Activated T-cell treated with anti-CD3 and anti-CD28 coated beads, Interleukin-2, amount 50 U/mL, for 48 hours (primary cell): ENCODE measurements at places on chromosomes 5 and 9.

GRCh38 chr9:18881758-18882157, 151.3 kb downstream of the SAXO1 start:
- no peak for DNase-seq

- no peak for DNase-seq
Measured at GRCh38 chr5:139050432-139050831, 147.7 kb downstream of the SIL1 start.

DNA sequence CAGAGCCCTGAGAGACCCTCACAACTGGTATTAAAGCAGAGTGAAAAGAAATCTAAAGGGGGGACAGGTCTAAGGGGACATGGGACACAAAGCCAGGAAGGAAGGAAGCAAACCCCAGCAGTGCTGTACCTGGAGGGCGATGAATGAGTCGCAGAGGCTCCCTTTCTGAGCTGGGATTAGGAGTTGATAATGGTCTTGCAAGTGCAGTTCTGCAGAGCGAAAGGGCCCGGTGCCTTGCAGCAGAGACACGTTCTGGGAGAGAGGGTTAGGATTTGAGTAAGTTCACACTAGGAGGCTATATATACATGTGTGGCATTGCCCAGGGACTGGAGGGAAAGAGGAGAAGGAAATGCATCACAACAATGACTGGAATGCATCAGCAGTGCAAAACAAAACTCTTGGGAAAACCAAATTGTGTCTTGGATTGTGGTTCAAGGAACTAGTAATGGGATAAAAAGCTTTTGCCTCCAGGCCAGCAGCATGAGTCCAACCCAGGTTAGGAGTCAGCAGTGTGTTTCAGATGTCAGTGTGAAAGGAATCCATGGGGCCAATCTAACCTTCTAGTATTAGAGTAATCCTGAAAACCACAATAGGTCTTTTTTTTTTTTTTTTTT, 38.8 kb upstream of the LIFR start:
- no peak for DNase-seq

- no peak for DNase-seq
Measured at GRCh38 chr9:69871118-69871834, 50.7 kb downstream of the CFAP95 start.

DNA sequence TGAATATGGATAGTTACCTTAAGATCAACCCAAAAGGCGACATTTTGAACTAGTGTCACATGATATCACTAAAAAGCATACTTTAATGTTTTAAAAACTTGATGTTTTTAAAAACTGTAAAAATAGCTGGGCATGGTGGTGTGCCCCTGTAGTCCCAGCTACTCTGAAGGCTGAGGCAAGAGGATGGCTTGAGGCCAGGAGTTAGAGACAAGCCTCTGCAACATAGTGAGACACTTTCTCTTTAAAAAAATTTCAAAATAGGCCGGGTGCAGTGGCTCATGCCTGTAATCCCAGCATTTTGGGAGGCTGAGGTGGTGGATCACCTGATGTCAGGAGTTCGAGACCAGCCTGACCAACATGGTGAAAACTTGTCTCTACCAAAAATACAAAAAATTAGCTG, 129.5 kb downstream of the NPR3 start:
- no peak for DNase-seq

DNA sequence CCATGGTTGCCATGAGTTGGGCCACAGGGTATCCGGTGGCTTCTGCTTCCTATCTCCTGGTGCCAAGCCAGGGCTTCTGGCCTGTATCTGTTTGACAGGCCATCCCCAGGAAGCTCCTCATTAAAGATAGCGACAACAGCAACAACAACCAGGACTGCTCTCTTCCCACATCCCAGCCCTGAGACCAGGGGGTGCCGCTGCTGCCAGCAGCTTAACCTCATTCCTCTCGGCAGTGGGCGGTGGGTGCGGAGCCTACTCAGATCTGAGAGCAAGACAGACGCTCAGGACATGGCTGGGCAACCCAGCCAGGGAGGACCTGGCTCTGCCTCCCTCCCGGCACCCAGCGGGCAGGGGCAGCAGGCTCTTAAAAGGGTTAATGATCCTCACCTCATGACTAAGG, 98.3 kb downstream of the PSD2 start:
- DNase-seq: no peak

DNA sequence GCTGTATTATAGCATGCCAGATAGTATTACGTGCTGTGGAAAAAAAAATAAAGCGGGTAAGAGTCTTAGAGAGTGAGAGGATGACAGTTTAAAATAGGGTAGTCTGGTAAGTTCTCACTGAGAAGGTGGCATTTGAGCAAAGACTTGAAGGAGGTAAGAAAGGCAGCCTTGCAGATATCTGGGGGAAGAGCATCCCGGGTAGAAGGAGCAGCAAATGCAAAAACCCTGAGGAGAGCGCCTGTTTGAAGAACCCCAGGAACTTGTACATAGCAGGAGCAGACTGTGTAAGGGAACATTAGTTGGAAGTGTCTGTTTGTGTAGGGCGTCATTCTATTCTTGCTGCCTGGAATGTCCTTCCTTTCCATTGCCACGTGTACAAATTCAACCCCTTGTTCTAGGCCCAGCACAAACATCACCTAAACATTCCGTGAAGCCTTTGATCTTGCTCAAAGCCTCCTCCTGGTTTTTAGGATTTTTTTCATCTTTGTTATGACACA, 2.6 kb downstream of the AP3S1 start:
- DNase-seq: no peak
